ENCODE measurements at places on chromosomes 2 and 18.
A peak's percentile ranks its signal among the peaks of the same experiment; 100 is the strongest.

GRCh38 chr2:150286730-150287362 lies 200.6 kb downstream of the RND3 start:
- H3K27me3 ChIP-seq, result no peaks in the 10 kb centered on the region
- no peak overlapping the region for H3K4me3 ChIP-seq
- H3K36me3 ChIP-seq, result no peaks in the 10 kb centered on the region
- no peaks in the 10 kb centered on the region for H3K4me1 ChIP-seq
- no peak overlapping the region for H3K27ac ChIP-seq

GRCh38 chr18:68244786-68245185 lies 470.1 kb downstream of the TMX3 start:
- DNase-seq, result no peak
- no peaks in the 10 kb centered on the region for H3K4me1 ChIP-seq
- H3K27me3 ChIP-seq, result no peaks in the 10 kb centered on the region
- H3K27ac ChIP-seq, result no peak overlapping the region
- no peaks in the 10 kb centered on the region for H3K36me3 ChIP-seq

DNA sequence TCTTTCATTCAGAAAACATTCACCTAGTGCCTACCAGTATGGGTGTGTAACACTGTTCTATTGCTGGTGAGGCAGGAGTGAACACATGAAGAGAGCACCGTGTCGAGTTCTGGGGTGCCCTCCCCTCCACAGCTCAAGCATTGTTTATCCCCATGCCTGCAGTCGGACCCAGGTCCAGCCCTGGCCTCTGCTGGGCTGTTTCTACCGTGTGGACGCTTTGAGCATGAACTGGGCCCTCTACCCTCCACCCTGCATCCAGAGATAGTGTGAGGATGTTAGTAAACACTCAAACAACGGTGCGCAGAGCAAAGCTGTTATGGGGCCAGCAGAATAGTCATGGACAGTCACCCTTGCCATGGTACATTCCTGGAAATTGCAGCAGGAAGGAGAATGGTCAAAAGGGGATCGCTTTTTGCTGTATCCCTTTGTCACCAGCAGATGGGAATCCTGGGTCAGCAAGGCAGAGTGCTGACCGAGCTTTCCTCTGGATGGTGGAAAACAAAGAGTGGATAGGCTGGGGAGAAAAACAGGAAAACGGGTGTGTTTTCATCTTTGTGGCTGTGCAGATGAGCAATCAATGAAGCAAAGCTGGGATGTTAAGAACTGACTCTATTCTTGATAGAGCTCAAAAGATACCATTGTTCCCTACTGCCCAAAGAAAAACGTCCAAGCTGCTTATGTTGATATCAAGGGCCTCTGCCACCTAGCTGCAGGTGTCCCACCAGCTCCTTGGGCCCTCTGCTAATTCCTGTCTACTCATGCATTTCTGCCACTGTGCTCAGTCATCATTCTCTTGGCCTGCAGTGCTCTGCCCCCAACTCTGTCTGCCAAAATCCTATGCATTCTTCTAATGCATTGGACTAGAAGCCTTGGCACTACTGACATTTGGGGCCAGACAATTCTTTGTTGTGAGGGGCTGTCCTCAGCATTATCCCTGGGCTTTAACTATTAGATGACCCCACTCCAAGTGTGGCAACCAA lies 38.7 kb downstream of the REEP1 start:
- no peaks in the 10 kb centered on the region for H3K36me3 ChIP-seq
- no peak overlapping the region for H3K27ac ChIP-seq
- no peaks in the 10 kb centered on the region for H3K4me1 ChIP-seq
- peaks cover 10% of the 10 kb centered on the region for H3K27me3 ChIP-seq
- H3K4me3 ChIP-seq, result no peak overlapping the region

DNA sequence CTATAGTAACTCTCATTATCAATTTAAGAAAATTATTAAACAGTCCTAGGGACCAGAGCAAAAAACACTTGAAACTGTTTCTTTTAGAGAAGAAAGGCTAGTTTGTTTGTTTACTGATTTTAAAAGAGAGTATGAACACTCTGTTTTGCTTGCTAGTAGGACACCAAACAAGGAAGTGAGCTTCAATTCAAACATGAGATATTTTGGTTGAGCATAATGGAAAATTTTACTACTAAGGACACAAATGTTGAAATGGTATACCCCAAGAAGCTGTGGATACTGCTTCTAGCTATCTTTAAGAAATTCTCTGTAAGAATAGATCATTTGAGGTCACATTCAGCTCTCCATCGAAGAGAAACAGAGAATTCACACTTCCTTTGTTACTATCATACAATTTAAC lies 216.3 kb upstream of the SMAD7 start:
- no peaks in the 10 kb centered on the region for H3K4me1 ChIP-seq
- no peaks in the 10 kb centered on the region for H3K36me3 ChIP-seq
- no peak for DNase-seq
- H3K27ac ChIP-seq, result no peak overlapping the region
- H3K4me3 ChIP-seq, result no peak overlapping the region
- H3K27me3 ChIP-seq, result no peaks in the 10 kb centered on the region

DNA sequence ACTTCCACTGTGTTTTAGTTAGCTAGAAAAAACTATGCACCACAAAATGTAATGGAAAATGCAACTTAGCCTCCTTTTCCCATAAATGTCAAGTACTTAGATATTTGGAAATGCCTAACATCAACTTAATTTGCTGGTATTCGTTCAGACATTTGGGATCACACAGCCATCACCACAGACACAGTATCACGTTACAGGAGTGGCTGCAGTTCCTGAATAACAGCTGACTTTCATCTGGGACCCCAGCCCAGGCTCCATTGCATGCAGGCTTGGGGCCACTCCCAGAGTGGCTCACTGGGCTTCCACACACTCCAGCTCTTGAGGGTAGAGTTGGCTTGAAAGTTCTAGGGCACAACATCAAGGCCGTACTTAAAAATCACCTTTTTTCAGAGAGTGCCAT lies 9.3 kb downstream of the TMEM182 start:
- no peaks in the 10 kb centered on the region for H3K27me3 ChIP-seq
- no peaks in the 10 kb centered on the region for H3K36me3 ChIP-seq
- H3K27ac ChIP-seq, result no peak overlapping the region

- H3K4me1 ChIP-seq, result peaks cover 23% of the 10 kb centered on the region
- peak overlapping the region; percentile 65 for H3K27ac ChIP-seq
- DNase-seq, result peak; percentile 82
- no peaks in the 10 kb centered on the region for H3K27me3 ChIP-seq
- peaks cover 81% of the 10 kb centered on the region for H3K36me3 ChIP-seq
- H3K4me3 ChIP-seq, result no peak overlapping the region
These were observed 23.6 kb downstream of the SUCLG1 start for GRCh38 chr2:84435345-84436025.

GRCh38 chr2:31764169-31764568 lies 183.4 kb upstream of the SRD5A2 start:
- H3K4me3 ChIP-seq, result no peak overlapping the region
- H3K4me1 ChIP-seq, result no peaks in the 10 kb centered on the region
- DNase-seq, result no peak
- H3K27me3 ChIP-seq, result no peaks in the 10 kb centered on the region

DNA sequence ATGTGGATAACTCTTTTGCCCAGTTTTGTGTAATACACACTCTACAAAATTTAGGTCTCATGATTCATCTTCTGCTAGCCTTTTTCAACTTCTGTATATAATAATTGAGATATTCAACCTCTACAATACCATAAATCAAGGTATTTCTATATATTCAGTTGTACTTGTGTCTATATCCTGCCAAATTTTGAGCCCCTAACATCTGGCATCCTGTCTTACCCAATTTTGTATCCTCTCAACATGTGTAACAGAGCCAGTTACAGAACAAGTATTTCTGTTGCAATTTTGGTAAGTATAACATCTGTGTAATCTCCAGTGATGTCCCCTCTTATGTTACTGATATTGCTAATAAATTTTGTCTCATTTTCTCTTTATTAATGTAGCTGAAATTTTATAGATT lies 145.8 kb downstream of the TRIB2 start:
- no peaks in the 10 kb centered on the region for H3K27me3 ChIP-seq
- DNase-seq, result no peak
- H3K4me1 ChIP-seq, result peaks cover 22% of the 10 kb centered on the region
- H3K27ac ChIP-seq, result no peak overlapping the region
- H3K36me3 ChIP-seq, result no peaks in the 10 kb centered on the region

DNA sequence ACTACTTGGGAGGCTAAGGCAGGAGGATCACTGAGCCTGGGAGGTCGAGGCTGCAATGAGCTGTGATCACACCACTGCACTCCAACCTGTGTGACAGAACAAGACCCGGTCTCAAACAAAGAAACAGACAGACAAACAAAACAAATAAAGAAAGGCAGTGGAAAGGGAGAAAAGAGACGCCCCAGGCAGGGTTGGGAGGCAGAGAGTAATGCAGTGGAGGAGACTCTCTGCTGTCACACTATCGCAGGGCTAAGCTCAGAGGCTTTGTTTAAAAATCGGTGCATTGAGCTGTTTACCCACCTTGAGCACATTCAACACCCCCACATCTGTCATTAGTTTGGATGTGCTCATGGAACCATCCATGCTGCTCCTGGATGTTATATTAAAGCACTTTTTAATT lies 84.2 kb upstream of the RMP24 start:
- no peaks in the 10 kb centered on the region for H3K36me3 ChIP-seq
- no peaks in the 10 kb centered on the region for H3K4me1 ChIP-seq
- no peaks in the 10 kb centered on the region for H3K27me3 ChIP-seq
- DNase-seq, result no peak

- H3K36me3 ChIP-seq, result peaks cover 24% of the 10 kb centered on the region
- H3K27me3 ChIP-seq, result no peaks in the 10 kb centered on the region
- peak; percentile 95 for DNase-seq
- peak overlapping the region; percentile 97 for H3K27ac ChIP-seq
These were observed 8.1 kb downstream of the METTL21A start for GRCh38 chr2:207617011-207617671.

GRCh38 chr2:42286268-42286946 lies 74.6 kb downstream of the COX7A2L start:
- no peaks in the 10 kb centered on the region for H3K27me3 ChIP-seq
- H3K27ac ChIP-seq, result no peak overlapping the region
- H3K4me3 ChIP-seq, result no peak overlapping the region
- no peaks in the 10 kb centered on the region for H3K4me1 ChIP-seq
- no peak for DNase-seq

- peak; percentile 78 for DNase-seq
- H3K27ac ChIP-seq, result peak overlapping the region; percentile 99
- peaks cover 40% of the 10 kb centered on the region for H3K36me3 ChIP-seq
- H3K4me3 ChIP-seq, result peak overlapping the region; percentile 100
- H3K4me1 ChIP-seq, result peaks cover 24% of the 10 kb centered on the region
These were observed 1.0 kb upstream of the TUBB6 start for GRCh38 chr18:12306752-12307700.

GRCh38 chr18:66994790-66995189 lies 390.9 kb upstream of the CDH19 start:
- H3K4me3 ChIP-seq, result no peak overlapping the region
- no peaks in the 10 kb centered on the region for H3K36me3 ChIP-seq
- no peak overlapping the region for H3K27ac ChIP-seq
- H3K27me3 ChIP-seq, result no peaks in the 10 kb centered on the region
- H3K4me1 ChIP-seq, result no peaks in the 10 kb centered on the region

DNA sequence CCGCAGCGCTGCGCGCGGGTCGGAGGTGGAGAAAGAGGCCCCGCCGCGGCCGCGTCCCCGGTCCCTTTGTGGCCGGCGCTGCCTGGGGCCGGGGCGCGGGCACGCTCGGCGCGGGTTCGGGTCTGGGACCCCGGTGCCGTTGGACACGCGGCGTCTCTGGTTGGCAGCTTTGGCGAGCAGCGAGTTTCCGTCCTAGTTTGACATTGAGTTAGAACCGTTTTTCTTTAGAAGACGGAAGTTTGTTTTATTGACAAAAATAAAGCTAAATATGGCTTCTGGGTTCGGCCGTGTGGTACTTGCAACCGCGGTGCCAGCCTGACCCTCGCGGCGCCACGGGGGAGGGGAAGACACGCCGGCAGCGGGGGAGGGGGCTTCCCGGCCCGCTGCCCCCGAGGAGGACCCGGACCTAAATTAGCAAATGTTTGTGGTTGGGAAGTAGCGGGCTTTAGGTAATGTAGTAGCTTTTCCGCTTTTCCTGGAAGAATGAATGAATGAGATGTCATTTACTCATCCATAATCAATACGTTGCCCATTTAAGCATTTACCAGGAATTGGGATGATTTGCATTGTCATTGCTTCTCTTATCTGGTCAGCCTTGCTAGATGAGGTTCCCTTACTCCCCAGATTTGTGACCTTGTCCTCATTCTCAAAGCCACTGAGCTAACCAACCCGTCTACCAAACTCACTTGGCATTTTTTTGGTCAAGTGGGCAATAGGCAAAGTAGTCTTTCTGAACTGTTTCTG lies 530 bp downstream of the GALNT1 start:
- no peak for DNase-seq
- peaks cover 12% of the 10 kb centered on the region for H3K4me1 ChIP-seq
- no peaks in the 10 kb centered on the region for H3K27me3 ChIP-seq
- peak overlapping the region; percentile 78 for H3K4me3 ChIP-seq
- H3K36me3 ChIP-seq, result peaks cover 5% of the 10 kb centered on the region
- H3K27ac ChIP-seq, result peak overlapping the region; percentile 45

GRCh38 chr2:188176620-188177019 lies 115.1 kb upstream of the GULP1 start:
- peaks cover 8% of the 10 kb centered on the region for H3K4me1 ChIP-seq
- no peak overlapping the region for H3K4me3 ChIP-seq

DNA sequence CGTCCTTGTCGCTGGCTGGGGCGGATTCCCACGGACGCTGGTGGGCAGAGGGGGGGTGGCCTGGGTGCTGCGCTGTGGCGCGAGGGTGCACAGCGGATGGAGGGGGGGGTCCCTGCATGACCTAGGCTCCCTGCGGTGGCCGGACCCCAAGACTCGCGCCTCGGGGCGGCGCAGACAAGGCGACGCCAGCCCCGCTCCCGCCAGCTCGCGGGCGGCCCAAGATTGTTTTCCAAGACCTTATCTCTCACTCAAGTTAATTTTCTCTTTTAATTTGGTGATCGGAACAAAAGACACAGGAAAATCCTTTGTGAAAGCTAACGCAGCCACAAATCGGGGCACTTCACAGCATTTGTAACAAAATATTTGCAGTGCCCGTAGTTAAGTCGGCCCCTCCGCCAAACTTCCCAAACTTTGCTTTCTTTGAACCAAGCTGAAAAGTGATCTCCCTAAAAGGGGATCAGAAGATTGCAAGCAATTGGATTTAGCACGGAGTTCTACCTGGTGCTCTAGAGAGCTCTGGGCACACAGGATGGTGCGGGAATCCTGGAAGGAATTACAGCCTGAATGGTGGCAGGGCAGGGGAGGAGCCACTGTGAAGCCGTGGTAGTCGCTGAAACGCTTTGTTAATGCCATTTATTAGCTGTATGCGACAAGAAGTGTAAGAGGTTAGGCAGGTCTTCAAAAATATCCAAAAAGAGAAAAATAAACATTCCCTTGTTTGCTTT lies 4.8 kb upstream of the ID2 start:
- no peaks in the 10 kb centered on the region for H3K36me3 ChIP-seq
- peaks cover 42% of the 10 kb centered on the region for H3K4me1 ChIP-seq
- no peaks in the 10 kb centered on the region for H3K27me3 ChIP-seq
- peak overlapping the region; percentile 97 for H3K27ac ChIP-seq

DNA sequence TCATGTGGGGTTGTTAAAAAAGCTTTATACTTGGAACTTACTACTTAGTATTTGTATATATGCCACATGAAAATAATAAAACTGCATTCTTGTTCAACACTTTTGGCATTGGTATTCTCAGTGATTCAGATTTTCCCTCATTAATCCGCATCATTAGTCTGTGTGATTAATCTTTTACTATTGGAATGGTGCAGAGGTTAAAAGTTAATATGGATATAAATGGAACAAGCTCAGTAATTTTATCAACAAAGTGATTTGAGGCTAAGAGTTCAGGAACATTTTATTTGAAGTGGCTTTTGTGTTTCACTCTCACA lies 45.4 kb upstream of the REG3G start:
- no peak overlapping the region for H3K4me3 ChIP-seq
- no peaks in the 10 kb centered on the region for H3K36me3 ChIP-seq
- DNase-seq, result no peak
- no peak overlapping the region for H3K27ac ChIP-seq

- H3K27me3 ChIP-seq, result no peaks in the 10 kb centered on the region
- no peak overlapping the region for H3K27ac ChIP-seq
- no peaks in the 10 kb centered on the region for H3K36me3 ChIP-seq
- no peak overlapping the region for H3K4me3 ChIP-seq
- DNase-seq, result no peak
These were observed 688.9 kb downstream of the CNTNAP5 start for GRCh38 chr2:124713969-124714368.
